ENCODE measurements at places on chromosomes 1 and 21. TPM values are rescaled to one million over a fixed set of nuclear protein-coding genes. Genes with fewer than 3 reads are reported as not detected.

The PGLYRP4 gene
- total RNA-seq: 0.30 TPM

The AVPR1B gene
- total RNA-seq: not detected

The MR1 gene
- 61.4 TPM for total RNA-seq

The GNAT2 gene
- total RNA-seq: not detected

The MYBPH gene
- total RNA-seq: not detected

The CYP4A22 gene
- not detected for total RNA-seq

The SV2A gene
- total RNA-seq: 0.86 TPM

The F3 gene
- total RNA-seq: 62.4 TPM

The OR6N2 gene
- total RNA-seq: 0.30 TPM

The THAP3 gene
- total RNA-seq: 15.7 TPM

The PAX7 gene
- total RNA-seq: not detected

The MFAP2 gene
- total RNA-seq: 11.9 TPM

The HSD3B1 gene
- total RNA-seq: not detected

The TBX19 gene
- total RNA-seq: 3.1 TPM

The BNIPL gene
- 8.2 TPM for total RNA-seq

The SIM2 gene
- total RNA-seq: not detected

The CYP4X1 gene
- total RNA-seq: 12.8 TPM

The LCE6A gene
- not detected for total RNA-seq

The TIE1 gene
- 48.5 TPM for total RNA-seq

The FALEC gene
- total RNA-seq: not detected

The CYP4Z1 gene
- 1.4 TPM for total RNA-seq

The TINAGL1 gene
- 64.5 TPM for total RNA-seq

The KRTAP12-2 gene
- total RNA-seq: not detected

The CFHR2 gene
- not detected for total RNA-seq

The SLC26A9 gene
- 18.2 TPM for total RNA-seq

The SH3D21 gene
- total RNA-seq: 8.5 TPM

The PDZK1IP1 gene
- total RNA-seq: 22.6 TPM

The AQP10 gene
- 0.47 TPM for total RNA-seq

The DMBX1 gene
- not detected for total RNA-seq

The KLHDC7A gene
- total RNA-seq: 1.1 TPM
